Cardiac muscle cell (in vitro differentiated cells and primary cell): ENCODE measurements at places on chromosomes 3 and 15. TPM values are rescaled to one million over a fixed set of nuclear protein-coding genes. Genes with fewer than 3 reads are reported as not detected.

MORC1 gene
- polyA plus RNA-seq = not detected in 2 replicates

ECE2 gene
- not detected in 2 replicates for polyA plus RNA-seq

GLDN gene
- polyA plus RNA-seq = 0.34 TPM in 1 of 2 replicates, not detected in the other

ZNF80 gene
- polyA plus RNA-seq = not detected in 2 replicates

PIF1 gene
- polyA plus RNA-seq = 7.4 and 49.0 TPM in 2 replicates

LDHAL6B gene
- not detected in 2 replicates for polyA plus RNA-seq

SGO1 gene
- 10.1 and 30.6 TPM in 2 replicates for polyA plus RNA-seq

TMCC1 gene
- 12.3 and 12.7 TPM in 2 replicates for polyA plus RNA-seq

GRCh38 chr3:43580181-43580580, 41.6 kb downstream of the ANO10 start:
- DNase-seq = no peak

GRCh38 chr3:177427540-177427939, 230.3 kb upstream of the TBL1XR1 start:
- no peak for DNase-seq

DNA sequence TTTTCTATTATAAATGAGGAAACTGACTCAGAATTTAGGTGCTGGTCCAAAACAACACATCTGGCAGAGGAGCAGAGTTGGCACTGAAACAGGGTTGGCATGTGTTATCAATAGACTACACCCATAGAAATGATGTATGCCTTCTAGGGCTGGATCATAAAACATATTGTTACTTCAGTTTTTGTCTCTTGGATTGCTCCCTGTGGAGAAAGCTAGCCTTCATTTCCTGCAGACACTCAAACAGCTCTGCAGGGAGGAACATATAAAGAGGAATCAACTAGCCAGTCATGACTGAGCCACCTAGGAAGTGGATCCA, 507 bp upstream of the MRPL3 start:
- DNase-seq = no peak

GRCh38 chr3:52291508-52292181, 4.0 kb downstream of the GLYCTK start:
- DNase-seq = no peak

- DNase-seq = no peak
Measured at GRCh38 chr15:60530168-60530567, 51.2 kb upstream of the ICE2 start.

GRCh38 chr3:117228466-117228865, 518.9 kb downstream of the TUSC7 start:
- DNase-seq = no peak

DNA sequence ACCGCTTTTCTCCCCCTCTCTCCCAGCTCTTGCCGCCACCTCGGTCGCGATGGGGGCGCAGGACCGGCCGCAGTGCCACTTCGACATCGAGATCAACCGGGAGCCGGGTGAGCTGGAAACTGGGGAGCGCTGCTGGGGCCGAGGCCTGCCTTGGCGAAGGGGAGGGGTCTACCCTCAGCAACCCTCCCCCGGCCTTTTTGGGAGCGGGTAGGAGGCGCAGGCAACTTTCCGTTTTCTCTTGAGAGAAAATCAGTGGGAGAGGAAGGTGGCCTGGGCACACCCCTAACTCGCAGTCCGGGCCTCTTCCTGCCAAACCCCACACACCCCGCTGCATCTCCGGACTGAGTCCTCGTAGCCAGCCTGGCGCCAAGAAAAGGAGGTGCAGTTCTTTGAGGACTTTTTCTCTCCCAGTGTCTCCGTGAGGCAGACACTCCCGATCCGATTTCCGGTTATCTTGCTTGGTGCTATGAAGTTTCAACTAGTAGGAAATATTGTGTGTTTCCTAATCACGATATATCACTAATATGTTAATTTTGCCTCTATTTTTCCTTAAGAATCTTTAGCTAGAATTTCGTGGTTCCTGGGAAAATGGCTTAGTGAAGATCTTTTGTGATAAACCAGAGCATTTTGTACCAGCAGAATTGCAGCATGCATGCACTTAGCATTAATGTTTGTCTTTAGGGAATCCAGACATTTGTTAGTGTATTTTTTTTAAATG, 631 bp downstream of the NKTR start:
- DNase-seq = peak; percentile 72

- no peak for DNase-seq
Measured at GRCh38 chr3:97885931-97886824, 64.4 kb downstream of the CRYBG3 start.

DNA sequence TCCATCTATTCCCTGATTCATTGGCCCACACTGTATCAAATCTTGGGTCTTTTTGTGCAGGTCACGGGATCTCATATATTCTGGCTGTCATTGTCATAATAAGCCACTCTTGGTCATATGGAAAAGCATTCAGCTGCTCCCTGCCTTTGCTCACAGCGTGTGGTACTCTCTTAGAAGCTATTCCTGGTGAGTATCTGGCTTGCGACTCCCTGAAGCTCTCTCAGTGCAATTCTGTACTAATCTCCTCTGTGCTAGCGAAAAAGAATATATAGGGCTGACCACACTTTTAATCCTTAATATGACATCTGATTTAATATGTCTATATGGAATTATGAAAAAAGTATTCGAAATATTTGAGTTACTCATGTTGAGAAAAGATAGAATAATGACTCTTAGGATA, 440.8 kb upstream of the GBE1 start:
- no peak for DNase-seq

- DNase-seq = no peak
Measured at GRCh38 chr3:121629601-121630000, 31.1 kb downstream of the HCLS1 start.

DNA sequence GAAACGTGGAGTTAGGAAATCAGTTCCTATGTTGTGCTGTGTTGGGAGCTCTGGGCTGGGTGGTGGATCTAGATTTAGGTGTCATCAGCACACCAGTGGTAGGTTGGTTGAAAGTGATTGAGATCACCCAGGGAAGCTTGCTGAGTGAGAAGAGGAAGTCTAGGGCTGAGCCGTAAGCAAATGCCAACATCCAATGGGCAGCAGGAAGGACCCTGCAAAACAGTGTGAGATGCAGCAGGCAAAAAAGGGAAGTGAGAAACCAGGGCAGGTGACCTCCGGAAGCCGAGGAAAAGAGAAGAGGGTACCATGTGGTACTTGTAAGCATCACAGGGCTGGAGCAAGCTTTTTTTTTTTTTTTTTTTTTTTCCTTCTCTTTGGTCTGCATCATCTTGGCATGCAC, 15.9 kb upstream of the COPG1 start:
- no peak for DNase-seq

DNA sequence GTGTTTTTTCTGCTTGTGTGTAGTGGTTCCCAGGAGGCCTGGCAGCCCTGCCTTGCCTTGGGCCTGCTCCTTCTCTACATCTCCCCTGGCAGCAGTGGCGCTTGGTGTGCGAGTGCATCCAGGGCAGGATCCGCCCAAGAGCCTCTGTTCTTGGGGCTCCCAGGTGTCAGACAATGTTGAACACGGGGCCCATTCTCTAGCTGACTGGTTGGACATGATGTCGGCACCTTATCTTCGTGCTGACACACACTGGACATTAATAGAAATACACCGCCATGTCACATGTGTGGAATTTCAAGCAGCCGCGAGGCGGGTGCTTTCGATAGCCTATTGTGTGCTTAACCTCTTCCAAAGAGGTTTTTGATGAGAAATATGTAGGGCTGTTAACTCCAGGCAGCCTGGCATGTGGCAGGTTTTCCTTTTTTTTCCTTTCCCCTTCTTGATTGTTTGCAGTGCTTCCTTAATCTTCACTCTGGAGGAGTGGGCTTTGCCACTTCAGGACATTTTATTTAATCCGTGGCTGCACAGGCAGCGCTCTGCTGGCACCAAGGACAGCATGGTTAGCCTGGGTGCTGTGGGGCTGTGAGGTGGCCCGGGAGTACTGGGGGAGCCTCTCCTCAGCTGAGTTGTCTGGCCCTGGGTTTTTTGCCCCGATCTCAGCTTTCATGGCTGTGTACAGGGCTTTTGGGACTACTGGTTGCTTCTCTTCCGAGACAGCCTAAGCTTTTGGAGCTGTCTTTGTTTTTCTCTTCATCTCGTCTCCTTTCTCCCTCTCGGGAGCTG, 42.5 kb downstream of the CHCHD6 start:
- peak; percentile 90 for DNase-seq

DNA sequence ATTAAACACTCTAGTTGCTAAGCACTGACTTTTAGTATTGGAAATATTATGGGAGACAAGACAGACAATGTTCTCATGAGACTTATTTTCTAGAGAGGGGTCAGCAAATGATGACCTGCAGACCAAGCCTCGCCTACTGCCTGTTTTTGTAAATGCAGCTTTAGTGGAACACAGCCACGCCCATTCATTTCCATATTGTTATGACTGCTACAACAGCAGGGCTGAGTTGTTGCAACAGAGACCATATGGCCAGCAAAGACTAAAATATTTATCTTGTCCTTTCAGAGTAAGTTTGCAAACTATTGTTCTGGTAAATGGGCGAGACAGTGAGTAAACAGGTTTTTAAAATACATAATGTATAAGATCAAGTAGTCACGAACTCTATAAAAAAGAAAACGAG, 570.2 kb downstream of the NTRK3 start:
- DNase-seq = no peak

- peak; percentile 97 for DNase-seq
Measured at GRCh38 chr3:105791919-105792786, 76.7 kb downstream of the CBLB start.

- peak; percentile 10 for DNase-seq
Measured at GRCh38 chr15:43930556-43930955, 103.8 kb downstream of the WDR76 start.
